ENCODE measurements at places on chromosomes 6 and 20. TPM values are rescaled to one million over a fixed set of nuclear protein-coding genes. Genes with fewer than 3 reads are reported as not detected.

Gene JPH2
- total RNA-seq = 0.46 TPM

Gene IYD
- total RNA-seq = 0.69 TPM

Gene SLC22A16
- total RNA-seq = not detected

Gene CAGE1
- total RNA-seq = not detected

Gene UNC93A
- total RNA-seq = not detected

Gene FRMD1
- not detected for total RNA-seq

Gene TMEM74B
- total RNA-seq = 16.1 TPM

Gene TP53TG5
- not detected for total RNA-seq

Gene SIRPA
- 15.7 TPM for total RNA-seq

Gene TULP1
- total RNA-seq = not detected

Gene VIP
- 3.0 TPM for total RNA-seq

Gene IPCEF1
- 13.6 TPM for total RNA-seq

Gene MEI4
- 2.1 TPM for total RNA-seq

Gene LTA
- total RNA-seq = not detected

Gene EYA2
- total RNA-seq = 3.5 TPM

Gene FAM229B
- 32.5 TPM for total RNA-seq

Gene HCRTR2
- 30.0 TPM for total RNA-seq

Gene PTCRA
- not detected for total RNA-seq

Gene IMPG1
- not detected for total RNA-seq

Gene PTCHD4
- 20.3 TPM for total RNA-seq

Gene NMBR
- 9.7 TPM for total RNA-seq

Gene POU5F1
- not detected for total RNA-seq

Gene SYNJ2
- 3.9 TPM for total RNA-seq

Gene PMEPA1
- 16.1 TPM for total RNA-seq

Gene NOL7
- total RNA-seq = 48.2 TPM

Gene OR12D3
- not detected for total RNA-seq

Gene VNN1
- total RNA-seq = not detected

Gene SMPDL3A
- 11.8 TPM for total RNA-seq

Gene CST7
- total RNA-seq = 0.69 TPM

Gene BHLHE23
- total RNA-seq = not detected

Gene OR2H2
- total RNA-seq = not detected

Gene DEFB124
- total RNA-seq = not detected

Gene HCK
- 5.1 TPM for total RNA-seq

Gene PDYN
- total RNA-seq = 35.5 TPM

Gene SAMD3
- total RNA-seq = 19.4 TPM

Gene OR2J2
- 0.46 TPM for total RNA-seq

Gene ZC2HC1B
- not detected for total RNA-seq

Gene SLC26A8
- total RNA-seq = 9.0 TPM

Gene PCK1
- total RNA-seq = not detected

Gene SFTA2
- not detected for total RNA-seq

Gene POPDC3
- total RNA-seq = 1.2 TPM

Gene VPS16
- 44.5 TPM for total RNA-seq

Gene PFDN4
- total RNA-seq = 167 TPM

Gene RNF144B
- 6.0 TPM for total RNA-seq

Gene PRELID3B
- total RNA-seq = 78.4 TPM

Gene NOX3
- not detected for total RNA-seq

Gene KIF6
- 6.7 TPM for total RNA-seq

Gene EMILIN3
- total RNA-seq = 3.5 TPM

Gene SAMHD1
- total RNA-seq = 67.1 TPM

Gene CCR6
- total RNA-seq = not detected

Gene PPP1R3G
- total RNA-seq = 3.7 TPM

Gene HLA-DQB1
- 4.4 TPM for total RNA-seq

Gene ANGPT4
- 0.23 TPM for total RNA-seq
